Choroid plexus epithelial cell (primary cell): ENCODE measurements at places on chromosomes 5 and 9.

GRCh38 chr5:138961221-138961620 is 86.1 kb upstream of the LRRTM2 start:
- DNase-seq: no peak

DNA sequence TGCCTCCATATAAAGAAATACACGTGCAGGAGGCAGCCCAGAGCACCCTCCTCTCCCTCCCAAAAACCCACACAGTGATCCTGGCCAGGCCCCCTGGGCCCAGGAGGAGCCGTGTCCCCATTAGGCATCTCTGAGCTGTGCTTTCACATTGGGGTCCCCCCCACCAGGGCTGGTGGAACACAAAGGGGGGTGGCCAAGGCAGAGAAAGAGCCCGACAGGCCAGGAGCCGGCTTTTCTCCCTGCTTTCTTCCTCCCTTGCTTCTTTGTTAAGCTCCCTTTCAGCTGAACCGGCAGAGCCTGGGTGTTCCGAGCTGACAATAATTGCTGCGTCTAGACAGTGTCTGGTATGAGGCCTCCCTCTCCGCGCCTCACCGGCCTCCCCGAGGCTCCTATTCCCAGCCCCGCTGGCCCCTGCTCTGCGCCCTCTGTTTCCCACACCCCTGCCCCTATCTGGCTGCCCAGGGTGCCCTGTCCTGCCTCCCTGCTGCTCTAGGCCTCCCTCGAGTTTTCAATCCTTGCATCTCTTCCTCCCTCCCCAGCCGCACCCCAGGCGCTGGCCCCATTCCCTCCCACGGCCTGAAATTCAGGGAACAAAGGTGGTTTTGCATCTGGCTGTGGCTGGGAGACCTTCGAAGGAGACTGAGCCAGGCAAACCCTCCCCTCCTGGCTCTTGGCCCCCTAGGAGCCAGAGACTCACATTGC is 120.6 kb downstream of the C9orf50 start:
- DNase-seq: peak; percentile 85

DNA sequence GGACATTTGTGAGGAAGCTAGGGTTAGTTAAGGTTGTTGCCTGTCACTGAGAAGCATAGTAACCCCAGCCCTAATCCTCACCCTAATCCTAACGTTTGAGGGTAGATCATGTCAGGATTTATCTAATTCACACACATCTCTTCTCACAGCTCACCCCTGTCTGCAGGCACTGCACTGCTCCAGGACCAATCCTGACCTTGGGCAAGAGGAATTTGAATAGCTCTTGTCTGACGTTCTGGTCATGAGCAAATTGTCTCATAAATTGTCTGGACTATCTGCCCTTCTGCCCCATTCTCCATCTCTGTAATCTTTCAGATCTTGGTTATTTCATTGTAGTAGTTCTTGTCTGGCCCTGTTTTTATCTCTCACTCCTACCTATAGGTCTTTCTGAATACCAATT is 18.7 kb downstream of the CRHBP start:
- DNase-seq: peak; percentile 23

DNA sequence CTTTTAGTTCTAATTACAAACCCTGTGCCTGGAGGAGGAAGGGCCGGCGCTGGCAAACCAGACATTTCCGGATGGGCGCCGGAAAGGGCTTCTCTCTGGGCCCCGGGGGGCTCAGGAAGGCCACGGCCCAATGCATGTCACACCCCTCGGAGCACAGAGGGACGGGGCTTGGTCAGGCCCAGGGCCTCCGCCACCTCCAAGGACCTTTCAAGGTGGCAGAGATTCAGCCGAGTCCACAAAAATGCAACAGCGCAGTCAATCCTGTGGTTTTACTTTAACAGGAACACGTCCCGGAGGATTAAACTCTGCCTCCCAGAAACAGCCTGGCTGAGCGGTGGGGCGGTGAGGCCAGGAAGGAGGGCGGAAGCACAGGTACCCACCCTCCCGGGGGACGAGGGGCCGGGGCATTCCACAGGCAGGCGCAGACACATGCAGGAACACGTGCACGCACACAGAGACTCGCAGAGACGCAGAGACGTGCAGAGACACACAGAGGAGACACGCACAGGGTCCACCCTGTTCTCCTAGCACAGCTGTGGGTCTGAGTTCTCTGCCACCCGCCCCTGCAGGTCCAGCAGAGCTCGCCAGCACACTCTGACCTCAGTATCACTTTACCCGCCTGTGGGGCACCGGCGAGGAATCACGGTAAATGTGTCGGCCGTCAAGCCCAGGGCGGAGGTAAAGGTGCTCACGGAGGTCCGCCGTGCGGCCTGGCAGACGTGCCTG is 23.0 kb downstream of the SLC9A3 start:
- no peak for DNase-seq

GRCh38 chr9:130245474-130245873 is 20.1 kb upstream of the HMCN2 start:
- no peak for DNase-seq

DNA sequence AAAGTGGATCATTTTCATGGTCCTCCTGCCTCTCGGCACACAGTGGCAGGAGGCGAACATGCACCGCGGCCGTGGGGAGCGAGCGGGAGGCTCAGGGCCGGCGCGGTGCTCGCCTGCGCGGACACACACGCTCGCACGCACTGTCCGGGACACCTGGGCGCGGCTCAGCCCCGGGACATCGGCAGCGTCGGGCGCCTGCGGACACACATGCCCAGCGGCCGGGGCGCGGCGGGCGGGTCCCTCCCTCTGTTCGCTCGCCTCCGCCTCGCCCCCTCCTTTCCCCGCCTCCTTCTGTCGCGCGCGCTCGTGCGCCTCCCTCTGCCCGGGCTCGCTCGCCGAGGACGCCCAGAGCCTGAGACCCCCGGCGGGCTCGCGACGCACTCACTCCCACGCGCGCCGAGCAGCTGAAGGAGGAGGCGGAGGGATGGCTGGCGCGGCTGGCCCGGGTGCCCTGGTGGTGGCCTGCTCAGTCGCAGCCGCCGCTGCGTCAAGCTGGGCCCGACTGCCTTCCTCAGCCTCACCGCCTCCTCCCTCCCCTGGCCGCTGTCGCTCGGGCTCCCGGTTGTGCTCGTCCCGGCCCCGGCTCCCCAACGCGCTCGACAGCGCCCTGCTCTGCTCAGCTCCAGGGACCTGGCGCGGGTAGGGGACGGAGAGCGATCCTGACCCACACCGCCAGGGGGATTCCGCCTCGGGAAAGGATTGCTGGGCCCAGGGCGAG is at the start of gene FRMD3:
TSS of gene FRMD3 (minus strand) at position 230 of the 718 bp plus-strand sequence. CDS start at position 60, 170 bp downstream.
- DNase-seq: peak; percentile 63

DNA sequence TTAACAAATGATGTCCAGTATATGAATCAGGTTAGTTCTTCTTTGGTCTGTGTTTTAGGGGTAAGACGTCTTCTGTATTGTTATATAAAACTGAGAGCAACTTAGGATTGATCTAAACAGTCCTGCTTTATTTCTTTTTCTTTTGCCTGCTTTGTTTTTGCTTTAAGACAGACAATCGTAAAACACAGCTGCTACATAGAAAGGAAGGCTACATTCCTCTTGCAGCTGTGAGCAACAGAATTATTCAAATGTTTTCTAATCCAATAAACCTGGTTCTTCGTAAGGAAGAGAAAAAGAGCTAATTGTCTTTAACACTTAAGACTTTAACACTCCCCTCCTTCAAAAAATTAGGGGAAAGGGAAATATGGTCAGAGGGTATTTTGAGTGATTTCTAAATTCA is 14.6 kb downstream of the FGF1 start:
- peak; percentile 28 for DNase-seq

- DNase-seq: peak; percentile 15
These were observed 116.6 kb downstream of the DROSHA start for GRCh38 chr5:31415009-31415923.

DNA sequence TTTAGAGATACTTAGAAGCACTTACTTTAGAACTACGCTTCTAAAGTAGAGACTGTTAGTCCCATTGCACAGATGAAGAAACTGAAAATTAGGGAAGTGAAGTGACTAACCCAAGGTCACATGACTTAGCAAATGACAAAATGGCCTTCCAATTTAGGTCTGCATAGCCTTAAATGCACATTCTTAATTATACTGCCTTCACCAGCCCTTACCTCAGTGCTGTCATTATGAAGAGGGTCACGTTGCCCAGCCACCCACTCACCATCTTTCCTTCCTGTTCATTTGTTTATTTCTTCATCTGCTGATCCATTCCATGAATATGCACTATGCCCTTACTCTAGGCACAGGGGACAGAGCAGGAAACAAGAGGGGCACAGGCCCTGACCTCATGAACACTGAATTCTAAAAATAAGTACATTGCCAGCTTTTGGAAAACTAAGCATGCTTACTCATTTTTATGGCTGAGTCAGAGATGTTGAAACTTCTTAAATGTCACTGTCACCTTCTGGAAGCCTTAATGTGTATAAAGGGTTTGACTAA is 8.6 kb downstream of the HAVCR2 start:
- DNase-seq: peak; percentile 28

DNA sequence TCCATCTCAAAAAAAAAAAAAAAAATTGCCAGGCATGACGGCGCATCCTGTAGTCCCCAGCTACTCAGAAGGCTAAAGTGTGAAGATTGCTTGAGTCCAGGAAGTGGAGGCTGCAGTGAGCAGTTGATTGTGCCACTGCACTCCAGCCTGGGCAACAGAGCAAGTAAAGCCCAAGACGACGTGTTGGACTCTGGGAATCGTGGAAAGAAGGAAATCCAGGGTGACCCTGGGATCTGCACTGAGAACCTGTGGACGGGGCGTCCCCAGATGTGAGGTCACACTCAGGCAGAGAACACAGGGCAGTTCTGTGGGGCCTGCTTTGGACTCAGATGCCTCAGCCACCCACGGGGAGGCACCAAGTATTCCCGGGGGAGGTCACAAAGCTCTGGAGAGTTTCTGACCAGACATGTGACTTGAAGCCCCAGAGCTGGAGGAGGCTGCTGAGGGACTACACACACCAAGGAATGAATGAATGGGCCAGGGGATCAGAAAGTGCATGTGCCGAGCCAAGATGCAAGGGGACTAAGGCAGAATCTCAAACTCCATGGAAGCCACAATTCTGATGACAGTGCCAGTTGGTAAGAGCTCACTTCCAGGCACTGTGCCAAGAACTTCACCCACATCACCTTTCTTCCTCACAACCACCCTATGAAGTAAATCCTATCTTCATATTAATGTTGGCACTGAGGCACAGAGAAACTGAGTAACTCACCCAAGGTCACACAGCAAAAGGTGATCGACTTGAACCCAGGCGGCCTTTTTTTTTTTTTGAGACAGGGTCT is 12.9 kb downstream of the DYNC2I2 start:
- DNase-seq: no peak

DNA sequence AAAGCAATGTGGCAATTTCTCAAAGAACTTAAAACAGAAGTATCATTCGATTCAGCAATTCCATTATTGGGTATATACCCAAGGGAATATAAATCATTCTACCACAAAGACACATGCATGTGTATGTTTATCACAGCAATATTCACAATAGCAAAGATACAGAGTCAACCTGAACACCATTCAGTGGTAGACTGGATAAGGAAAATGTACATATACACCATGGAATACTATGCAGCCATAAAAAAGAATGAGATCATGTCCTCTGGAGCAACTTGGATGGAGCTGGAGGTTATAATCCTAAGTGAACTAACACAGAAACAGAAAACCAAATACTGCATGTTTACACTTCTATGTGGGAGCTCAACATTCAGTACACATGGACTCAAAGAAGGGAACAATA is 21.4 kb upstream of the FYB1 start:
- no peak for DNase-seq

- DNase-seq: no peak
These were observed 639 bp downstream of the PCDH1 start for GRCh38 chr5:141877356-141878185.

- DNase-seq: no peak
These were observed 144.4 kb upstream of the FSTL4 start for GRCh38 chr5:133756756-133757155.

GRCh38 chr9:99040251-99040900 is 64.5 kb upstream of the TGFBR1 start:
- no peak for DNase-seq

- no peak for DNase-seq
These were observed 49.8 kb downstream of the ALDH1A1 start for GRCh38 chr9:72903103-72903502.

- no peak for DNase-seq
These were observed 48.8 kb upstream of the PLCXD3 start for GRCh38 chr5:41559184-41559583.

- no peak for DNase-seq
These were observed 176.4 kb downstream of the XRCC4 start for GRCh38 chr5:83253720-83254119.
